ENCODE measurements at places on chromosomes 3 and 15.

- no peaks in the 10 kb centered on the region for H3K36me3 ChIP-seq
- no peak overlapping the region for H3K4me3 ChIP-seq
- no peaks in the 10 kb centered on the region for H3K4me1 ChIP-seq
- H3K27me3 ChIP-seq, result no peaks in the 10 kb centered on the region
- no peak for DNase-seq
These were observed 4.1 kb upstream of the MYO1E start for GRCh38 chr15:59376733-59377132.

DNA sequence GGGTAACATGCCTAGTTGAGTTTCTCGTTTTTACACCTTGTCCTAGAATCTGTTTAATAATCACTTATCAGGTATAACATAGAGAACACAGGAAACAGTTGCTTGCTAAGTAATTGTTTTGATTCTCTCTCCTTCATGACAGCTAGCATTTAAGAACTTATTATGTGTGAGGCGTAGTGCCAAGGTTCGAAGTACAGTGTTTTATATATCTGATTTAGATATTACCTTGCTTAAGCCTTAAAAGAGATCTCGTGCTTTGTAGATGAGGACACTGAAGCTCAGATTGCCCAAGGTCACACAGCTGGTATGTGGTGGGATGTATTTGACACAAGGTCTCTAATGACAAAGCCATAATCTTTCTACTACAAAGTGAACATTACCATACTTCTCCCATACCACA, 29.0 kb upstream of the IFT57 start:
- DNase-seq, result no peak
- no peaks in the 10 kb centered on the region for H3K36me3 ChIP-seq
- H3K27me3 ChIP-seq, result no peaks in the 10 kb centered on the region
- no peak overlapping the region for H3K4me3 ChIP-seq
- H3K4me1 ChIP-seq, result no peaks in the 10 kb centered on the region
- no peak overlapping the region for H3K27ac ChIP-seq

DNA sequence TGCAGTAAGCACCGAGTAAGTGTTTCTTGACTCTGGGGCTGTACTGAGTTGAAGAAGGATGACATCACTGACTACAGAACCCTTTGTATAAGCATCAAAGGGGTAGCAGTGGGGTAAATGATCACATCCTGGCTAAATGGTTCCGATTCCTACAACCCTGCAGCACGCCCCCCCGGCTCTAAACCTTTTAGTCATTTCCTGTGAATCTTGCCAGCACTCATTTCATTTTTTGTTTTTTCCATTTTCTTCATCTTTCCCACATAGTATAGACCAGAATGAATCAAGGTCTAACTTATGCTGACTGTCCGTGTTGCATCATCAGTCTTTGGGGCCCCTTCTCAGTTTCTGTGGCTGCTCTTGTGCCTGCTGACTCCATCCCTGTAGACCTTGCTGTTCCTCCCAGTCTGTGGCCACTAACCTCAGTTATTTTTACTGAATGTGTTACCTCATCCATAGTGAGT, 383.1 kb upstream of the TPRG1 start:
- no peaks in the 10 kb centered on the region for H3K4me1 ChIP-seq
- no peaks in the 10 kb centered on the region for H3K27me3 ChIP-seq
- H3K4me3 ChIP-seq, result no peak overlapping the region
- DNase-seq, result no peak

DNA sequence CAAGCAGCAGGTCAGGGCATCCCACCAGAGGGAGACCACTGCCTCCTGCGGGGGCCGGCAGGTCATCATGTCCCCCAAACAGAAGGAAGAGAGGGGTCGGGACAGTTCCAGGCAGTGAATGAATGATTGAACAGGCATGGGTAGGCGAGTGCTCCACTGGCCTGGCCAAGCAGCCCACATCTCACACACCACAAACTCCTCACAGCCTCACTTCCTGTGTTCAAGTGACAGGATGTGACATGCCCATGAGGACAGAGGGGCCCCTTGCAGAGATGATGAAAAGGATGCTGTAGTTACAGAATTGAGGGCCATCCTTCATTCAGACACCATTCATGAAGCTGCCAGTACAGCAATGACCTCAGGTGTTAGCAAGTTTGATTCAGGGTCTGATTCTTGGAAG, 3.7 kb downstream of the IQSEC1 start:
- no peak for DNase-seq
- H3K27ac ChIP-seq, result no peak overlapping the region
- H3K36me3 ChIP-seq, result peaks cover 1% of the 10 kb centered on the region
- peaks cover 5% of the 10 kb centered on the region for H3K27me3 ChIP-seq
